ENCODE measurements at places on chromosomes 2 and 18.

GRCh38 chr2:205763708-205764211 lies 81.5 kb downstream of the NRP2 start:
- DNase-seq, result no peak

- DNase-seq, result no peak
Measured at GRCh38 chr2:231190531-231191197, 7.8 kb upstream of the ARMC9 start.

DNA sequence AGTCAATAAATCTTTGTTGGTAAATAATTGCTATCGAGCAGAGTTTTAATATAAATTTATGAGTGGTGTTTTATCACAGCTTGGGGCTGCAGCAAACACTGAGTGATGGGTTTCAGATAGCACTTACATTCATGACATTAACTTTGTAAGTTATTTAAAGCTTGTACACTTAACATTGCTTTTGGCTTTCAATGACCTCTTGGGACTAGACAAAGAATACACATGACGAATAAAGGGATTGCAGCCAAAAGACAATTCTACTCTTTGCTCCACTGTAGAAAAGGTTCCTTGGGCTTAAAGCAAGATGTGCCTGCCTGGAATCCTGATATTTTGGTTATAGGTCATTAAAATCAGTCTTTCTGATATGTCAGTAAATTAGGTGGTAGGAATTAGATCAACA lies 299.5 kb downstream of the GBX2 start:
- DNase-seq, result no peak

DNA sequence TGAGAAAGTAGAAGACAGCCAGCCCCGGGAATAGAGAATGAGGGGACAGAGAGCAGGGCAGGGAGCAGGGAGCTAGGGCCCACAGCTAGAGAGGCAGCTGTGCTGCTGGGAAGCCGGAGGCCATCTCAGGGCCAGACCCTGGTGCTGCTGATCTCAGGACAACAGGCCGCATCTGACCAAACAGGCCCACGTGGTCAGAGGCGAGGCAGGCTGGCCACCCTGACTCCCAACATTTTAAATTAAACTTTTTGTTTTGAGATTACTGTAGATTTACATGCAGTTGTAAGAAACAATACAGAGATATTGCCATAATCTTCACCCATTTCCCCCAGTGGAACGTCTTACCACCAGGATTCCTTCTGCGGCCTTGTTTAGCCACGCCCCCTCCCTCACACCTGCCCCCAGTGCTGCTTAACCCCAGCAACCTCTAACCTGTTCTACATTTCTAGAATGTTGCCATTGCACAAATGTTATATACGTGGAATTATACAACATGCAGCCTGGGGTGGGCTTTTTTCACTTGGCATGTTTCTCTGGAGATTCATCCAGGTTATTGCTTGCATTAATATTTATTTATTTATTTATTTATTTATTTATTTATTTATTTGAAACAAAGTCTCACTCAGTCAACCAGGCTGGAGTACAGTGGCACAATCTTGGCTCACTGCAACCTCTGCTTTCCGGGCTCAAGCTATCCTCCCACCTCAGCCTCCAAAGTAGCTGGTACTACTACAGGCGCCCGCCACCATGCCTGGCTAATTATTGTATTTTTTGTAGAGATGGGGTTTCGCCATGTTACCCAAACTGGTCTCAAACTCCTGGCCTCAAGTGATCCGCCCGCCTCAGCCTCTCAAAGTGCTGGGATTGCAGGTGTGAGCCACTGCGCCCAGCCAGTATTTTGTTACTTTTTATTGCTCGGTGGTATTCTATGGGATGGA lies 48.6 kb upstream of the GPR17 start:
- no peak for DNase-seq

DNA sequence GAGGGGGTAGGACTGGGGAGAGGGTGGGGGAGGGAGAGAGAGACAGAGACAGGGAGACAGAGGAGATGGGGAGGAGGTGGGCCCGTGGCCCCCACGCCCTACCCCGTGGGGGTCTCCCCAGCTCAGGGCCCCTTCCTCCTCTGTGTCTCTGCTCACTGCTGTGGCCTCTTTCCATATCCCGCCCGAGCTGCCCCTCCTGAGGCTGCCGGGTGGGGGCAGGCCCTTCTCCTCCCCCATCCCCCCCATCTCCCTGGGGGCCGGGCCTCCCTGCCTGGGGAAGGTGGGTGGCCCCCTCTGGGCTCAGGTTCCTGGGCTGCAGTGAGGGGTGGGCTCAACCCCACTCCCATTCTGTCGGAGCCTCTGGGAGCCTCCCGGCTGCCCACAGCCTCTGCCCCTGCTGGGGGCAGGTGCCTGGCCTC lies 332 bp upstream of the PDCD1 start:
- no peak for DNase-seq

DNA sequence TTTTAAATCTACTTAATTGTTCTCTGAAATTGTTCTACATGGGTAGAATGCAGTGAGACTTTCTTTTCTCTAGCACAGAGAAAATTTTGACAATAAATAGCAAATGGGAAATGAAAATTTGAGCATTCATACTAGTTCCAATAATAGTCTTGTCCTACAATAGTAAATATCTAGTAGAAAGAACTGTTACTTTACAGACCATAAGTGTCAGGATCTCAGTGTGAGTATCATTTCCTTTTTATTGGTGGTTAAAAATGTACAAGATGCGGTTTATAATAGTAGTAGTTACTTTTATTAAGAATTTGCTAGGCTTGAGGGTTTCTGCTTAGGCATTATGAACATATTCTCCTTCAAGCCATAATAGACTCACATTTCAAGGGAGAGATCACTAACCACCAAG lies 43.2 kb downstream of the KCNE4 start:
- no peak for DNase-seq

DNA sequence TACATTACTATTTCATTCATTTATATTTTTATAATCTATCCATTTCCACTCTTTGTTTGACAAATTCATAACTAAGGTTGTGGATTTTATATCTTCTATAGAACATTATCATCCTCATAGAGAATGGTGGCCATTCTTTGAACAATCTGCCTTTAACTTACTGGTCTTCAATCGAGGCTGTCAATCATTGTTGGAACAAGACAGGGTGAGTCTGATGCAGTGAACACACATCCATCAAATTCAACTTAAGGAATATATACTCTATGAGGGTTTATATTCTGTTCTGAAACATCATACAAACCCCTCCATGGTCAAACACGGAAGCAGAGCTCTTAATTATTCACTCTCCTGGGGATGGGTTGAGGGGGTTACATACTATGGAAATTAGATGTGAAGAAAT lies 28.3 kb upstream of the KLF7 start:
- DNase-seq, result no peak

- no peak for DNase-seq
Measured at GRCh38 chr18:70371908-70372307, 83.1 kb downstream of the SOCS6 start.

- no peak for DNase-seq
Measured at GRCh38 chr18:64992654-64993053, 758.2 kb upstream of the CDH7 start.

DNA sequence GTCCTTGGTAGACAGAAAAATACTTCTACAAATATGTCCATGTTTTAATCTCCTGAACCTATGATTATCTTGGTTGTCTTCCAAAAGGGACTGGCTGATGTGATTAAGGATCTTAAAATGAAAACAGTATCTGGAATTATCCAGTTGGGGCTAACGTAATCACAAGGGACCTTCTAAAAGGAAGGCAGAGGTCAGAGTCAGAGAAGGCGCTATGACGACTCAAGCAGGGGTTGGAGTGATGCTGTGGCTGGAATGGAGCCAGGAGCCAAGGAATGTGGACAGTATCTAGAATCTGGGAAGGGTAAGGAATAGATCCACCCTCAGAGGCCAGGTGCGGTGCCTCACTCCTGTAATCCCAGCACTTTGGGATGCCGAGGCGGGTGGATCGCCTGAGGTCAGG lies 4.2 kb upstream of the USP14 start:
- DNase-seq, result no peak

DNA sequence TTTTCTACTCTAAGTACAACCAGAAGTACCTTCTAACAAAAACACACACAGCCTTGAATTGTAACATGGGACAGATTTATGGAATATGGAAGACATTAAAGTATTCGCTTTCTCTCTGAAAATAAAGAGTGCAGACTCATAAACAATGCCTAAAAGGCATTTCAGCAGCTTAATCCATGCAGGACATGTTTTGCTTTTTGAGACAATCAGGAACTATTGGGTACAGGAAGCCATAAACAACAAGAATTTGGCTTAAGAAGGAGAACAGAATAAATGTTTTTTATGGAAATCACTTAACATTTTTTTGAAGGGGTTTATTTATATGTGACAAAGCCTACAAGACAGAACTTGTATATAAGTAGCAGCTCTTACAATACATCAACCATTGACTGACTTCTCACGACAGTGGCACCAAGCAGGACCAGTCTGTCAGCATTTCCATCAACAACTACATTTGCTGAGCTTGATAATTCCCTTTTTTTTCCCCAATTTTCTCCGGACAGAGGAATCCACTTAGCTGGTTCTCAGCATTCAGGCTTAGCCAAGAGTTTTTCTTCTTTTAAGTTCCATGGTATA lies 140.1 kb downstream of the EXOC6B start:
- DNase-seq, result no peak

DNA sequence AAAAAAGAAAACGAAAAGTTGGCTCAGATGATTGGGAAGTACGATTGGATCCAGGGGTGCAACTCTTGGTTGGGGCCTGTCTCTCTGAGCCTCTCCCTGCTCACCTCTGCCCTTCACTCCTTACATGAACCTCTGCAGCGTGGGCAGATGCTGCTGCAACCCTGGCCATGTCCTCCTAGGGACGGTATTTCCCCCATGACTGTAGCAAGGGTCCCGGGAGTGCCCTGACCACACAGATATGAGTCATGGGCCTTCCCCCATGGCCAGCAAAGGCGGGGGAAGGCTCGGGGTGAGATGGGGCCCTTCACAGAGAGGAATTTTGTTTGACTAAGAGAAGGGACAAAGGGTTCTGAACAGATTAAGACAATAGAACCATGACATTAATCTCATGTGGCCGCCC lies 129.0 kb downstream of the NCK2 start:
- DNase-seq, result no peak

DNA sequence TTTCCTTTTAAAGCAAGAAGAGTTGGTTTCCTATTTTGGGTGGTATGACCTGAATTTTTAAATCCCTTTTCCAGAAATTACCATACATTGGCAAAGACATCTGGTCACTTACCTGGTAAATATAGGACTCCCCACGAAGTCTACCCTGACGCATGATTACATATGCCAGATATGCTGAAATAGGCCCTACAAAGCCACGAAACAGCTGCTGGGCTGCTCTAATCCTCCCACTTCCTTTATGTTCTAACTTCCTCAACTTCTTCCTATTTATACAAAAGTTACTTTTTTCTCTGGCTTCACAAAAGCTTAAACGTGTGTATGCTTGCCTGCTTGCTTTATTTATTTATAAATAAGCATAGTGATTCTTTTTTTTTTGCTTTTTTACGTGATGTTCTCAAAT lies 186.0 kb upstream of the EPHA4 start:
- DNase-seq, result no peak

DNA sequence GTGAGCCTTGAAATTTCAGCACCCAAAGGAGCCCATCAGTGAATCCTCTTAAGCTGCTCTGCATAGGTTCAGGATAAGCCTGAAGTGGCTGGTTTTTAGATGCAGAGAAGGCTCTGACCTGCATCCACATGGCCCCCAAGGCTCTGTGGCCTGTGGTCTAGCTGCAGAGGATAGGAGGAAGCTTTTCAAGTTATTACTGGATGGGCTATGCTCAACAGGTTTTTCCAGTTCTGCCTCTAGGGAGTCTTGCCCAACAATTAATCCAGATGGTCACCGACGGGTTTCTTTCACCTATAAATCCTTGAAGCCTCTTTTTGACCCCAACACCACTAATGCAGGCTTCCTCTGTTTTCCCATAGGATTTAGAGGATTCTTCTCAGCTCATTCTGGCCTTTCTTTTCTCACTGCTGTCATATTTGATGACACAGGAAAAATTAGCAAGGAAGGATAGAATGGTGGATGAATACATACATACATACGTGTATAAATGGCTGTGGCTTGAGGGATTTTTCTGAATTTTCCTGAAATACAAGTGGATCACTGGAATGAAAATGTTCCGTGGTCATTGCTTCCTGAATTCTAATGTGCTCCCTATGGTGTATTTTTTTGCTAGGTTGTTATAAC lies 52.2 kb upstream of the BCL2L11 start:
- DNase-seq, result peak; percentile 10

- no peak for DNase-seq
Measured at GRCh38 chr2:111642586-111643327, 241.2 kb downstream of the ANAPC1 start.

- peak; percentile 61 for DNase-seq
Measured at GRCh38 chr18:23689031-23689615, at the start of gene LAMA3. LAMA3 (plus strand) TSS chr18:23689453; CDS start chr18:23689684, 231 bp downstream.

DNA sequence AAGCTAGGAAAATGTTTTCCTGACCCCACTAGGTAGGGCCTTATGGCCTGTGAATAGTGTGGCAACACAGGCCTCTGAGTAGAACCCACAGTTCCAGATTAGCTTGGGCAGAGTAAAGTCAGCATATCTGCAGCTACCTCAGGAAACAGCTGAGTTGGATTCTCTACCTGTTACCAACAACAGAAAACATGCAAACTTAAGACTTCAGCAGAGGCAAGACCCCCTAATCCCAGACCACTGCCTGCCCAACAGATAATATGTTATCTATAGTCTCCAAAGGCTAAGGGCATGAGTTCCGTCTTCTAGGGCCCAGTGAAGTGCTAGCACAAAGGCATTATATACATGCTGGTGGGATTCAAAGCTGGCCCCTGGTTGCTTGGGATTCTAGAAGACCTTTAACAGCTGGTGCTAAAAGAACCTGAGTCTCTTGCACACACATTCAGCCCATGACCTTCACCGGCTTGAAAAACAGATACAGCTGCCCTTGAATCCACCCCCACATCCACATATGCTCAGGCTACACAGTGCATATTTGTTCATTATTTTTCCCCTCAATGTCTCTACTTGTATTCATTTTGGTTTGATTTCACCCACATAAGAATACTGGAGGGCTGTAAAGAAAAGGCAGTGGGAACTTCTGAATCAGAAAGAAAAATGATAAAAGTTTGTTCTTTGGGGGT lies 13.5 kb upstream of the UBXN4 start:
- DNase-seq, result no peak

- no peak for DNase-seq
Measured at GRCh38 chr2:66364495-66365333, 70.2 kb upstream of the MEIS1 start.

- no peak for DNase-seq
Measured at GRCh38 chr2:112137516-112138158, 548 bp upstream of the FBLN7 start.

GRCh38 chr2:47058003-47058931 lies 96.8 kb downstream of the STPG4 start:
- DNase-seq, result no peak

- DNase-seq, result no peak
Measured at GRCh38 chr2:12407160-12407559, 309.6 kb upstream of the TRIB2 start.

- no peak for DNase-seq
Measured at GRCh38 chr2:150483532-150483931, 3.9 kb downstream of the RND3 start.

- DNase-seq, result peak; percentile 76
Measured at GRCh38 chr2:175606010-175606841, 395.8 kb downstream of the LNPK start.
